Hematopoietic multipotent progenitor cell (in vitro differentiated cells): ENCODE measurements at places on chromosomes 12 and 14. TPM values are rescaled to one million over a fixed set of nuclear protein-coding genes. Genes with fewer than 3 reads are reported as not detected.

Gene ACSS3
- total RNA-seq: 0.54 TPM

Gene NGB
- not detected for total RNA-seq

Gene ADAM21
- total RNA-seq: 0.27 TPM

Gene HSP90B1
- total RNA-seq: 87.8 TPM

Gene NPC2
- total RNA-seq: 147 TPM

Gene INHBC
- total RNA-seq: 0.27 TPM

Gene RPS6KL1
- total RNA-seq: 8.3 TPM

Gene LIN7A
- total RNA-seq: 0.81 TPM

Gene SDR9C7
- total RNA-seq: not detected

Gene RND1
- total RNA-seq: 1.9 TPM

Gene DPF3
- total RNA-seq: under 0.01 TPM

Gene CIROP
- total RNA-seq: not detected

Gene TMEM119
- total RNA-seq: under 0.01 TPM

Gene KLHDC1
- 4.3 TPM for total RNA-seq

Gene LAG3
- total RNA-seq: 12.1 TPM

Gene SLC16A7
- 16.2 TPM for total RNA-seq

Gene ZNF268
- total RNA-seq: 18.0 TPM

Gene DNAJC22
- total RNA-seq: not detected

Gene C14orf39
- total RNA-seq: not detected

Gene OLR1
- not detected for total RNA-seq

Gene GPR68
- total RNA-seq: 0.81 TPM

Gene FAM234B
- 12.7 TPM for total RNA-seq

Gene BEST3
- 0.27 TPM for total RNA-seq

Gene TNS2
- total RNA-seq: 3.2 TPM

Gene WSCD2
- total RNA-seq: 0.27 TPM

Gene LRRK2
- total RNA-seq: 0.81 TPM

Gene FGD6
- total RNA-seq: 0.27 TPM

Gene PIANP
- under 0.01 TPM for total RNA-seq

Gene RIMBP2
- 0.27 TPM for total RNA-seq

Gene HOXC6
- not detected for total RNA-seq

Gene VWF
- 13.5 TPM for total RNA-seq

Gene SERPINA5
- not detected for total RNA-seq

Gene TAS2R43
- 5.4 TPM for total RNA-seq

Gene C12orf50
- not detected for total RNA-seq

Gene RBP5
- under 0.01 TPM for total RNA-seq

Gene WNT5B
- total RNA-seq: 1.1 TPM

Gene FSCB
- not detected for total RNA-seq

Gene CHPT1
- 23.4 TPM for total RNA-seq

Gene PKP2
- 5.9 TPM for total RNA-seq

Gene DTX1
- 1.1 TPM for total RNA-seq

Gene KRT3
- total RNA-seq: not detected

Gene IL31
- total RNA-seq: not detected

Gene TMTC1
- 0.27 TPM for total RNA-seq

Gene PSME2
- 38.0 TPM for total RNA-seq

Gene UBR7
- total RNA-seq: 34.5 TPM

Gene FLRT2
- under 0.01 TPM for total RNA-seq

Gene CFAP73
- not detected for total RNA-seq

Gene CLEC9A
- total RNA-seq: 8.3 TPM

Gene RNASE3
- 3.0 TPM for total RNA-seq

Gene KCNJ8
- 0.27 TPM for total RNA-seq

Gene TCP11L2
- 60.1 TPM for total RNA-seq

Gene CDKL1
- 6.5 TPM for total RNA-seq

Gene BCL2L14
- not detected for total RNA-seq

Gene DDN
- 0.81 TPM for total RNA-seq

Gene BATF
- total RNA-seq: 24.2 TPM

Gene NFKBIA
- total RNA-seq: 866 TPM

Gene CFAP251
- total RNA-seq: 1.1 TPM

Gene KRT6C
- not detected for total RNA-seq

Gene KRT75
- not detected for total RNA-seq
